A172 (cell line): ENCODE measurements at places on chromosomes 7 and 10. TPM values are rescaled to one million over a fixed set of nuclear protein-coding genes. Genes with fewer than 3 reads are reported as not detected.

Gene MMD2
- total RNA-seq = not detected in 2 replicates

Gene VAX1
- not detected in 2 replicates for total RNA-seq

Gene GPER1
- total RNA-seq = 7.3 and 12.1 TPM in 2 replicates

Gene SHH
- 0.03 and 0.12 TPM in 2 replicates for total RNA-seq

Gene EPDR1
- total RNA-seq = 51.9 and 64.0 TPM in 2 replicates

Gene HOXA4
- total RNA-seq = 2.0 and 3.4 TPM in 2 replicates

Gene PDZD7
- 2.2 and 5.0 TPM in 2 replicates for total RNA-seq

- DNase-seq = no peak
Measured at GRCh38 chr7:53048638-53049037, 13.2 kb downstream of the POM121L12 start.

DNA sequence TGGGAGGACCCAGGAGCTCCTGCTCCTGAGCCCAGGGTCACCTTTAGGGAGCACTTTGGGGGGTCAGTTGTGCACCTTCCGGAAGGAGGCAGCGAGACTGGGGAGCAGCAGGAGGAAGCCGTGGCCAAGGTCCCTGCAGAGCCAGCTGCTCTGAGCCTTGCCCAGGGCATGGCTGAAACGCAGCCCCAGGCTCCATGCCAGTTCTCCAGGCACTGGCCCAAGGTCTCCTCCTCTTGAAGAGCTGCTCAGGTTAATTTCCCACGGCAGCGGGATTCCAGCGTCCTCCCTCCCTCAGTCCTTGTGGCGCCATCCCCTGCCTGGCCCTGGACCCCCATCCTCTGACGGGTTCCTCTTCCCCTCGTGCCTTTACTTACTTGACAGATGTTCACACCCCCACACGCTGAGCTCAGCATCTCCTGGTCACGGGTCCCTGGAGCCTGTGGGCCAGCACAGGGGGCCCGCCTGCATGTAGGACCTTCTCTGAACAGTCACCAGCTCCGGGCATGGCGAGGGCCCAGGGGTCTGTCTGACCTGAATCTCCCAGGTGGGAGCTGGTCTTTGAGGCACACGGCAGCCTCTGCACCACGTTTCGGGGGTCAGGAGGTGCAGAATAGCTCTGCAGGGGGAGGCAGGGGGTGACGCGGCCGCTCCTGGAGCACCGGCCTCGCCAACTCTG lies 16.7 kb upstream of the CFAP46 start:
- no peak for DNase-seq

GRCh38 chr7:25288556-25289307 lies 60.4 kb upstream of the NPVF start:
- DNase-seq = no peak

DNA sequence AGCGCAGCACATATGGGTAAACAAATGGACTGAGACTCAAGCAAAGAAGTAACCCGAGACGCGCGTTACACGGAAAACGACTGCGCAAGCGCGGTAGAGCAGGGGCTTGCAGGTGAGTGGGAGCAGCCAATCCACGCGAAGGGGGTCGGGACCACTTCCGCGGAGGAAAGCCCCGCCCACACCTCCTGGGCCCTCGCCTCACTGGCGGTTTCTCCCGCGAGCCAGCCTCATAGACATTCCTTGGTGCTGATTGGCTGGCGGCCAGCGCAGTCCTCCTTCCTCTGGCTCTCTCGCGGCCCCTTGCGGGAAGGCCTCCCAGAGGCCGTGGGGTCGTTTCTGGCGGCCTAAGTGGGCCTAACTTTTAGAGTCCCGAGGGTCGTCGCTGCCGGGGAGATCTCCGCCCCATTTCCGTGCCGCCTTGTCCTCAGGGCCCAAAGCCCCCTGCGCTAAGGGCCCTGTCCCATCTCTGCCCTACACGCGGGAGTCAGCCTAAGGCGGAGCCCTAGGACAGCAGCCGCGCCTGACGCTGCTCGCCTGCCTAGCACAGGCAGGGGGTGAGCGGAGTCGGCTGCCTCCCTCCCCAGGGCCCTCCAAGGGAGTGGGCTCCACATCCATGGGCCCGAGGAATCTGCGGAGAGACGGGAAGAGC lies 9.1 kb upstream of the FXYD4 start:
- DNase-seq = no peak

GRCh38 chr7:119392-120163 lies 72.8 kb upstream of the FAM20C start:
- no peak for DNase-seq

DNA sequence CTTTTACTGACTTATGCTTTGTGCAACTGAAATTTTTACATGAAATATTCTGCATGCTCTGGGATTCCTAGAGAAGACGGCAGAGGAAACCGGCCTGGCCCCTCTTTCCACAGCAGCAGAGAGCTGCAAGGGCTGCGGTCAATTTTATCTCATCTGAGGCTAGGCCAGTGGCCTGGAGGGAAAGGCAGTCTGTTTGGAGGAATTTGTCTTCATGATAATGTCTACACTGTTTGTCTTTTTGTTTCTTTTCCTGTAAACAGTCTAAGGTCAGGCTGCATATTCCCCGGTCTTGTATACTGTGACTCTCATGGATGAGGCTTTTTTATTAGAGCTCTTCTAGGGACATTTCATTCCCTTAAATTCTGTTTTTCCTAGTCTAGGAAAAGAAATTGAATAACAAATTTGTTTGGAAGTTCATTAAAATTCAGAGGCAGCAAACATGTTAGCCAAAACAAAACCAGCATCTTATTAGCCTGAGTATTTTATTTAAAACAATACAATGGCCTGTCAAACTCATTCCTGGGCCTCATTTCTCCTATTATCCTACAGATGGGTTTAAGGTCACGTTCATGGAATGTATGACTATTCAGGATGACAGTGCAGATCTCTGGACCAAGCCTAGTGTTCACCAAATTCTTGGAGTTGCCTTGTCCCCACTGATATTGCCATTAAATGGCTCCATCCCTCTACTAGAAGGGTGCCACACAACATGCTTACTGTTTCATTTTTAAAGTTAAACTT lies 26.4 kb downstream of the LAMB4 start:
- DNase-seq = no peak

DNA sequence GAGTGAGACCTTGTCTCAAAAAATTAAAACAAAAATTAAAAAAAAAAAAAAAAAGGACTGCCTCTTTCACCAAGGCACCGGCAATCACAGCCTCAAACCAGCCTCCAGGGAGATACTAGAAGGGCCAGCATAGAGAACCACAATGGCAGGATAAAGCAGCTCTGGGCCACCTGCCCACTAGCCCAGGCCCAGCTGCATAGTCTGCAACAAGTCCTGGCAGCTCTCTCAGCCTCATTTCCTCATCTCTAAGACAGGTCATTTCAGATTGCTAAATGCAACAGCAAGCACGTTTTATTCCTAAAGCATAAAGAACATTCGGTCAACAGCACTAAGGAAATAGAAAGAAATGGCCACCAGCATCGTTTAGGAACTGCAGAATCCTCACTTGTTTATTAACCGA lies 28.8 kb downstream of the XPNPEP1 start:
- no peak for DNase-seq
